NCI-H524 (cell line): ENCODE measurements at places on chromosomes 2 and 18.

GRCh38 chr2:47697000-47697601 lies 85.8 kb upstream of the MSH6 start:
- no peak for DNase-seq

DNA sequence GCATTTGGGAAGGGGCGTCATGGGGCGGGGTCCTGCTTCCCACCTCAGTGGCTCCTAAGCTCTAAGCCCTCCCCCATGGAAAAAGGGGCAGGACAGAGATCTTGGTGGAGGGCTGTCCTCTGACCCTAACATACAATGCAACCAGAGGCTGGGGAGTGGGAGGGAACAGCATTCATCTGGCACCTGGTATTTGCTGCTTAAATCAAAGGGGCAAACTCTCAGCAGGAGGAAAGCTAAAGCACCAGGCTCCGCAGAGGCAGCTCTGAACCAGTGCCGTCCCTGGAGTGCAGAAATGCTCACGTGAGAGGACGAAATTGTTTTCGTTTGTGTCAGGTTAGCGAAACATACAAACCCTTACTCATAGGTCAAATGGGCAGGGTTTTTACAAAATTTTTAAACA lies 92.7 kb upstream of the PXDN start:
- DNase-seq = no peak

DNA sequence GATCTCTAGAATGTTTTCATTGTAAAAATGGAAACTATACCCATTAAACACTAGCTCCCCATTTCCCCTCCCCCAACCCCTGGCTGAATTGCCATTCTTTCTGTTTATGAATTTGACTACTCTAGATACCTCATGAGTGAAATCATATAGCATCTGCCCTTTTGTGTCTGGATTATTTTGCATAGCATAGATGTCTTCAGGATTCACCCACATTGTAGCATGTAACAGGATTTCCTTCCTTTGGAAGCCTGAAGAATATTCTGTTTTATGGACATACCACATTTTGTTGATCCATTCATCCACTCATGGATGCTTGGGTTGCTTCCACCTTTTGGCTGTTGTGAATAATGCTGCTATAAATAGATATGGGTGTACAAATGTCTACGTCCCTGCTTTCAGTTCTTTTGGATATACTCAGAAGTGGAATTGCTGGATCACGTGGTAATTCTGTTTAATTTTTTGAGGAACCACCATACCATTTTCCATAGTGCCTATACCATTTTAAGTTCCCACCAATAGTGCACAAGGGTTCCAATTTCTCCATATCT lies 7.7 kb upstream of the ASB1 start:
- no peak for DNase-seq

- no peak for DNase-seq
Measured at GRCh38 chr2:217714287-217714751, 288.5 kb downstream of the TNS1 start.

DNA sequence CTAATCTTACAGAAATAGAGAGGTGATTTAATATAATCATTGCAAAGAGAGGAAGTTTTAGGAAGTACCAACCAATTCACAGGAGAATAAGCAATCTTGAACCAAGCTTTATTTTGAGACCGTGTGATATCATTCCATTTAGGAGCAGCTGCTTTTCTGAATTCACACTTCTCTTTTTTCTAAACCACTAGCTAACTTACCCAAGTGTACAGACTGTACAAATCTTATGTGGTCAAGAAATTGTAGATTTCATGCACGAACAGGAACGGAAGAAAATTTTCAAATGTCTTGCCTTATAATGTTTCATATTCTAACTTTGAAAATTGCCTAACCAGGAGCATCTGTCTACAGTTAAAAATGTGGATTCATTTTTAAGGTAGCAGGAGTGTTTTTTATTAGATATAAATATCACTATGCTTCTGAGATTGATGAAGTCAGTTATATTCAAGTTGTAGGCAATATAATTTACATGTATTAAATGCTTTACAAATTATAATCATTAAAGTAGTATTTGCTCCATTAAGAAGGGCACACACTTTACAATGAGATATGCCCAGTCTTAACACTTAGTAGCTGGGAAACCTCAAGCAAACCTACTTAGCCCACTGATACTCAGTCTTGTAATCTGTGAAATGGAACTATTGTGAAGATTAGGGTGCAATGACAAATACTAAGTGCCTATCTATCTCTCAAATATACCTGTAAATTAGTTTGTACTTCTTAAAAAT lies 302.2 kb upstream of the STON1 start:
- no peak for DNase-seq

GRCh38 chr2:207898354-207898695 lies 127.0 kb downstream of the PLEKHM3 start:
- DNase-seq = no peak

GRCh38 chr2:175399326-175399725 lies 217.8 kb upstream of the ATP5MC3 start:
- DNase-seq = no peak

DNA sequence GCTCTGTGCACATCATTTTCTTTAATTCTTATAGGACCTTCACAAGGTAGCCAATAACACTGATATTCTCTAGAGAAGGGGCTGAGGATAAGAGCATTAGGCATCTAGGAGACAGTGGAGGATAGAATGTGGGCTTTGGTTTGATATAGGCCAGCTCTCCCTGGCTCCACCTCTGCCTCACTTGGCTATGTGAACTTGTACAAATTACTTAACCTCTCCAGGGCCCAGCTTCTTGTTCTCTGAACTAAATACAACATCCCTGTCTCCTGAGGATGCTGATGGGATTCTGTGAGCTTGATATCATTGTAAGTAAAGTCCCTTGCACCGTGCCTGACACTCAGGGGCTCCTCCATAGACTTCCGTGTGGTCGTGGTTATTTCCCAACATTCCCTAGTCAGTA lies 87.3 kb downstream of the ACOXL start:
- no peak for DNase-seq

DNA sequence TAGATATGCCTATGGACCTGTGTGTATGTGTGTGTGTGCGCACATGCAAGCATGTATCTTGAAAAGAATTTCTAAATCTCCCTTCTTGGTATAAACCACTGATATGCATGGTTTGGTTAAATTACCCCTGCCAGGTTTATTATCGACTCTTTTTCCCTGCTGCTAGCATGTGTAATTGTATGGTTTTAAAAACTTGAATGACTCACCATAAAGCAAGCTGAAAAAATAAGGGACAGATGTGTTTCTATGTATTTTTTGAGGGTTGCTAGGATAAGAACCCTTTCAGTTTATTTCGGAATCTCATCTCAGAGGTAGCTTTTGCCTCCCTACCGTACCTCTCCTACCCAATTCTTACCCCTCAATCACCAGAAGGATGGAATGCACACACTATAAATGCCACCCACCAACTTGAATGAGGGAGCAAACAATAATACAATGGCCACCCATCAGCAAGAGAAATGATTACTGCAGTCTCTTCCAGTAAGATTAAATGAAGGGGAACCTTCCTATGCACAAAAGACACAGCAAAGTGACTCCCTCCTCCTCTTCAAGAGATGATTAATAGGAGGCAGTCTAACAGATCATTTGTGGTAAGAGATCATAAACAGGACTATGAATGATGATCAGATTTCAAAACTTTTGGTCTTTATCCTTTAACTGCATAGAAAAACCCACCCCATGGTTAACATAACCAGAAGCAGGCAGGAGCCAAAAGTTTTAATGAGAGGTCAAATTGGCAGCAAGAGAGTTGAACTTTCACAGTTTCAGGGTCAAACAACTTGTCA lies 357.2 kb downstream of the SATB2 start:
- DNase-seq = no peak

DNA sequence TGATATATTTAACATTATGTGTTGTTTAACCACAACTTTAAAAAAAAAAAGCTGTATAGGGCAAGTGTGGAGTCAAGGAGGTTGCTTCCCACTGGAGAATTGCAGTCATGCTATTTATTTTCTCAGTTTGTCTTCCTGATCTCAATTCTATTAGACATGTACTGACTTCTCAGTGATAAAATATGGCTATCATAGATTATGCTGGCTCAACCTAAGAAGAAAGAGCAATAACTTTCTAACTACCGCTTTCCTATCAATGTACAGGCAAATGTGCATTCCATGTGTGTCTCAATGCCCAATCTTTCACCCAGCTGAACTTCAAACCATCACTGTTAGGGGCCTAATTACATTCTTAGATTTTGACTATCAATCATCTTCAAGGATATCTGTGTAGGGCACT lies 201.4 kb downstream of the CTNNA2 start:
- no peak for DNase-seq

GRCh38 chr2:3036432-3037125 lies 341.0 kb downstream of the EIPR1 start:
- no peak for DNase-seq
